ENCODE measurements at places on chromosomes 5 and 9.

DNA sequence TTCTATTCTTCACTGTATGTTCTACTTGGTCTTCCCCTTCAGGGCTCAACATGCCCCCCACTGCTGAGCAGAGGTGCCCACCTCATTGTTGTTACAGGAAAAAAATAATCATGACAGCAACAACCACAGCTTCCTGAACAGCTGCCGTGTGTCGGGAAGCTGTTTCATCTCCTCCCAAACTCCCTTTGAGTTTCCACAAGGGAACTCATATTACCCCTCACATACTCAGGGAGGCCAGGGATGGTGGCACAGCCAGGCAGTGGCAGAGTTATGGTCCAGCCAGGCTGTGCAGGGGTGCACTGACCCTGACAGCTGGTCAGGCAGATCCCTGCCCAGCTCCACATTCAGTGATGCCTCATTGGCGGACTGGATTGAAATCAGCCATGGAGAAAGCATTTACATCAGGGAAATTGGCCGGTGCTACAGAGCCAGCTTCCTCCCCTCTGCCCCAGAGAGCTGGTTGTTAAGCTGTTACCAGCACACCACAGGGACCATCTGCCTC, 37.3 kb downstream of the SARDH start:
- H3K36me3 ChIP-seq, result no peaks in the 10 kb centered on the region
- no peak overlapping the region for H3K27ac ChIP-seq
- peaks cover 68% of the 10 kb centered on the region for H3K27me3 ChIP-seq
- no peaks in the 10 kb centered on the region for H3K4me1 ChIP-seq

DNA sequence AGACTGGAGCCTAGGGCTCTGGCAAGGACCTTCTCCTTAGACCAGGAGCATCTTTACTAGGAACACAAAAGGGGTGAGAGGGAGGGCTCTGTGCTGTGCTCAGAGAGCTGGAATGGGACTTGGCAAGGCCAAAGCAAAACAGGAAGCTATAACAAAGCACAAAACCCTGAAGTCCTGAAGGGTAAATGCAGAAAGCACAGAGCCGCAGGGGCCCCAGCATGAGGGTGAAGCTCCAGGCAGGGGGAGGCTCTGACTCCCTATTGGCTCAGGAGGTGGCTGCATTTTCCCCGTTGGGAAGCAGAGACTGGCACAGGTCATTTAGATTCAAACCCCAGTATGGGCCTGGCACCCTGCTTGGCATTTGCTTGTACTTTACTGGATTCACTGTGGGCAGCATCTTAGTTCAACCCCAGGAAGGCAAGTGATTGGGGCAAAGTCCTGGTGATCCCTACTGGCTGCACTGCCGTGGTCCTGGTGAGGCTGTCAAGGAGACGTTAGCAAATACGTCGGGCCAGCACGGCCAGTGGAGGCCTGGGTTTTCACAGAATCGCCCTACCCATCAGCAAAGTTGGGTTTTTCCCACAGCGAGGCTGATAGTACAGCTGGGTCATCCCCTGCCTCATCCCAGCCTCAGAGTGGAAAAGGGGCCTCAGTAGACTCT, 46.3 kb downstream of the GGTA1 start:
- H3K4me3 ChIP-seq, result no peak overlapping the region
- H3K36me3 ChIP-seq, result no peaks in the 10 kb centered on the region
- no peak for DNase-seq
- no peak overlapping the region for H3K27ac ChIP-seq
- no peaks in the 10 kb centered on the region for H3K4me1 ChIP-seq

- no peak overlapping the region for H3K4me3 ChIP-seq
- no peak overlapping the region for H3K27ac ChIP-seq
- DNase-seq, result no peak
Observed at GRCh38 chr9:106930477-106930876, 67.5 kb downstream of the ZNF462 start.

DNA sequence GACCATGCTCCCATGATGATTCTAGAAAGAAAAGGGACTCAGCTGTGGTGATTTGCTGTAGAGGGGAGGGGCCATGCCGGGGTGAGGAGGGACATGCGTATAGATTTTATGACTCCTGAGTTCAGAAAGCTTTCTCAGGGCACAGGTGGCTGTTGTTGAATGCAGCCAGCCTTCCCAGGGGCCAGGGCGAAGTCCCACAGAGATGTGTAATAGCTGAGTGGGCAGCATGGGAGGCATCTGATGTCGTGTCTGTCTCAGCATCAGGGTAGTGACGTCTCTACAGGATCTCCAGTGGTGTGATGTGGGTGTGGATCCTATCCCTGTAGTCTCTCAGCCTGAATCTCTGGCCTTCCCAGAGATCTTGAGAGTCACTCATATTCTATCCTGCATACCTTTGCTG, 7.8 kb upstream of the BOD1 start:
- H3K27ac ChIP-seq, result no peak overlapping the region
- no peak overlapping the region for H3K4me3 ChIP-seq
- DNase-seq, result no peak
- peaks cover 6% of the 10 kb centered on the region for H3K4me1 ChIP-seq

DNA sequence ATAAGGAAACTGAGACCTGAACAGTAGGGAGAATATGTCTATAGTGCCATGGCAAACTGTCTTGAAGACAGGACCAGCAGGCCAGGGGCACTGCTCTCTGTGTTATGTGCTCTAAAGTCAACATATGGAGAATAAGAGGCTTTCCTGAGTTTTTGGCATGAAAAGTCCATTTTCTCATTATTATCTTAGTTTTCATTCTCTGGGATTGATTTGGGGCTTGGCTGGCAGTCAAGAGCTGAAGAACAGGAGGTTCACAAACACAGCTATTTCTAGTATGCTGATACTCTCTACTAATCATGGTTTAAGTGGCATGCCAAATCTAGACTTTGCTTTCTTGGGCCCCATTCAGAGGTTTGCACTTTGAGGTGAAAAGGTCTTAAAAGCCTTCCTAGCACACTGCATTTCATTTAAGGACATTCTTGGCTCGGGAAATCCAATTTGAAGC, 404.4 kb downstream of the ZNF608 start:
- no peak overlapping the region for H3K27ac ChIP-seq
- no peaks in the 10 kb centered on the region for H3K27me3 ChIP-seq
- H3K36me3 ChIP-seq, result no peaks in the 10 kb centered on the region
- no peak for DNase-seq
- H3K4me3 ChIP-seq, result no peak overlapping the region

DNA sequence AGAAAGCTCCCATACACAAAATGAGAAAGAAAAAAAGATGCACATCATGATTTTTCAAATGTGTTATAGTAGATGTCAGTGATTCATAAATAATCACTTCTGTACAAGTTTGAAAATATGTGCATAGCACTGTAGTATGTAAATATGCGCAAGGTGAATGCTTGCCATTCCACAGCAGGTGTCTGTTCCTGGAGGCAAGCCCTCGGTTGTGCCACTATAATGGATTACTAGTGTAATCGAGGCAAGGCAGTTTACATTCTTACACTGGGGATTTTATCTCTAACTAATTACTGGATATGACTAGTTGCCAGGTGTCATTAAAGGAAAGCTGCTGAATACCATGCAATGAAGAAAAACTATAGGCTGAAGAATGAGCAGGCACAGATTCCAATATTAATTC, 93.6 kb downstream of the ARHGEF28 start:
- DNase-seq, result no peak
- no peak overlapping the region for H3K27ac ChIP-seq
- no peaks in the 10 kb centered on the region for H3K27me3 ChIP-seq

DNA sequence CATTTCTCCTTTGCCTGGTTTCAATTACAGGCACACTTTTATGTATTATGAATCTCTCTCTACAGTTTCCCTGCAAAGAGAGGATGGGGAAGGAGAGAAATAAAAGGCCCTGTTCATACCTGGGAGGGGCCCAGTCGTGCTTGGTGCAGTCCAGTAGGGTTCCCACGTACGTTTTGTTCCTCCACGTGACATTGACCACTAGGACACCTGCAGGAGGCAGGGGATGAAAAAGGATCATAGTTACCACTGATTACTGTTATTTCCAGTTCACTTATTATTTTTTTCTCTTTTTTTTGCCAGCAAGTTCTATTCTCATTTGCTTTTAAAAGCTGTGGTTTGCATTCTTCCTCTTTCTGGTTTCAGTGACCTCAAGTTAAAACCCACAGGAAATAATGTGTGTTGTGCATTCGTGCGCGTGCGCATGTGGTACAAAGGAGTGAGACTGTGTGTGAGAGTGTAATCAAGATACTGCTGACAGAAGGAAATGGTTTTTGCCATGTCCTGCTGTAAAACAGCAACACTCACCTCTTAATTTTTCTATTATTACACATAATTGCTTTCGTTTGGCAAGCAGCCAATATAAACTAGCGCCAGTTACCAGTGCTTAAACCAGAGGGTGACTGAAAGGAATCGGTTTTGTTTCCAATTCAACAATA, 96.8 kb downstream of the ZNF608 start:
- H3K36me3 ChIP-seq, result peaks cover 36% of the 10 kb centered on the region
- H3K4me1 ChIP-seq, result peaks cover 49% of the 10 kb centered on the region
- H3K4me3 ChIP-seq, result peak overlapping the region; percentile 41
- DNase-seq, result peak; percentile 73

DNA sequence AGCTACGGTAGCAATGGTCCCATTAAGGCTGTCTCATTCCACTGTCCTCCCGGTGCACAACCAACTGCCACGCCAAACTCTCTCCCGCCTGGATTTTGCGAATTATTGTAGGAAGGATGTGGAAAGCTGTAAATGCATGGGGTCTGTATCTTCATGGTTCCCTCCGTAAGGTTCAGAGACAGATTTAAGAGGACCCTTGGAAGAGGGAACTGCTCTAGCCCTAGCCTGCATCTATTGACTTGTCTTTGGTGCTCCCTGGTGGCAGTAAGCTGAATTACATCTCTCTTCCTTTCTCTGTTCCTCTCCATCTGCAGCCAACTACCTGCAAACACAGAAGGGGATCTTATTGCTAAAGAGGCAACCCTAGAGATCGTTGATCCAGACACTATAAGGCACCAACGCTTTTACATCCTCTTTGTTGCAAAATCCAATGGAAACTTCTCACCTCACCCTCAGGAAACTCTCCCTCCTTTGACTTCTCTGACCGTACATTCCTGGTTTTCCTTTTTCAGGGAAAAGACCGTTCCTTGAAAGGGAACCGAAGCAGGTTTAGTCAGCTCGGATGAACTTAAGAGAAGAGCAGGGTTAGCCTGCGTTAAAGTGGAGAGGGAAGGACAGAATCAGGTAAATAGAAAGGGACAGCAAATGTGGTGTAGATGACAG, 11.9 kb downstream of the CAPSL start:
- no peaks in the 10 kb centered on the region for H3K36me3 ChIP-seq
- DNase-seq, result peak; percentile 67
- H3K4me3 ChIP-seq, result no peak overlapping the region
- no peak overlapping the region for H3K27ac ChIP-seq

GRCh38 chr9:9921805-9922204, 691.0 kb downstream of the PTPRD start:
- no peak overlapping the region for H3K4me3 ChIP-seq
- H3K36me3 ChIP-seq, result no peaks in the 10 kb centered on the region
- peaks cover 96% of the 10 kb centered on the region for H3K27me3 ChIP-seq
- DNase-seq, result no peak
- no peaks in the 10 kb centered on the region for H3K4me1 ChIP-seq
